Stimulated activated CD4-positive, alpha-beta T cell treated with anti-CD3 and anti-CD28 coated beads, TNF-alpha, amount 100 ng/mL, for 24 hours (primary cell): ENCODE measurements at places on chromosomes 6 and 20.

- DNase-seq: no peak
Observed at GRCh38 chr6:48986845-48987244, 476.2 kb downstream of the MMUT start.

DNA sequence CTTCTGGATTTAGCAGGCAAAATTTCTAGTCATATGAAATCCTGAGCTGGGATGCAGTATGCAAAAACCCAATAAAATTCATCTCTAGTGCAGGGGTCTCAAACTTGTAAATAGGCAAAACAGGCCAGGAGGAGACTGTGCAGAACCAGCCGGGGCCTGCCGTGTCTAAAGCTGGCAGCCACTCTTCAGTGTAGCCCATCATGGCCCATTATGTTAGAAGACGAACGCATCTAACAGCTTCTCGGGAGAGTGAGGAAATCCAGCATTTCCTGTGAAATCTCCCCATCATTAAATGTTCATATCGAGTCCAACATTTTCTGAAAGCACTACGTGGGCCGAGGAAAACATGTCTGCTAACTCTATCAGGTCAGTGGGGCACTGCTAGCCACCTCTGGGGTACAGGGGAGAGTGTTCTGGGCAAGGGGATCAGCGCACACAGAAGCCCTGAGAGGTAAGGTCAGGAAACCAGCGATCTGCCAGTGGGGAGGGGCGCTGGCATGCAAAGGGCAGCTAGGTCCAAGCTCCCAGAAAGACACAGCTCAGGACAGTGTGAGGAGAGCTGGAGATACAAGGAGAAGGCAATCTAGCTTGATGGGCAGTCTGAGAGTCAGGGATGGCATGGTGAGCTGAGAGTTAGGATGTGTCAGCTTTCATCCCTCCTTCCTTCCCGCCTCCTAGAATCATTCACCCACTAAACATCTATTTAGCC, 144.2 kb downstream of the PREX1 start:
- DNase-seq: no peak

DNA sequence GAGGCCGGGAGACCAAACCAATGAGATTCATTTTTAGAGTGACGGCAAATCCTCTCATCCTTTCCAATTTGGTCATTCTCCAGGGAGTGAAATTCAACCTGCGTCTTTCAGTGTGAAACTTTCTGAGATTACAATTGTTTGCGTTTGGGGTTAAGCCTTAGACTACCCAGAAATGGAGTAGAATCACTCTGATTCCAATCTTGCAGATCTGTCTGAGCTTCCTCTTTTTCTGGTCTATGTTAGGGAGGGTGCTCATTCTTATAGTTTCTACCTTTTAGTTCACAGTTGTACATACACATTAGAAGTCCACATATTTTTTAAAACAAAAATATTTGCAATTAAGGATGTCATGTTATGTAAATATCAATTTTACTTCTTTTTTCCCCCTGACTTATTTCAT, 183.0 kb upstream of the PHACTR1 start:
- DNase-seq: no peak

GRCh38 chr6:150978624-150979023, 113.1 kb downstream of the MTHFD1L start:
- DNase-seq: no peak

GRCh38 chr20:50320901-50321796, 130.5 kb downstream of the CEBPB start:
- no peak for DNase-seq

- no peak for DNase-seq
Observed at GRCh38 chr6:62037445-62037844, 248.6 kb downstream of the KHDRBS2 start.

DNA sequence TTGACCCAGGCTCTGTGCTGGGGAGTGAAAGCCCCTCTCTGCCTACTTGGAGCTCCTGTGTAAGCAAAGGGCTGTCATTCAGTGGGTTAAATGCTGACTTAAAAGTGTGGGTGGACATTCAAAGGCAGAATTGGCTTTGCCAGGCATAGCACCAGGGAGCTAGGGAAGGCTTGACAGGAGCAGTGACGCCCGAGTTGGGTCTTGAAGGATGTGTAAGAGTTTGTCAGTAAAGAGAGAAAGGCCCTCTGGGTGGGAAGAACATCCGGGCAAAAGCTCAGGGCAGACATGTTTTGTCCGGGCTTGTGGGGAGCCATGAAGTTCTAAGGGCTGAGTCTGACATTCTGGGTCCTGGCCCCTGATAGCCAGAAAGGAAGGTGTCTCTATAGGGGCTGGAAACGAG, 27.9 kb upstream of the CHMP4B start:
- no peak for DNase-seq

- no peak for DNase-seq
Observed at GRCh38 chr20:2983508-2983907, 59.9 kb upstream of the GNRH2 start.
